ENCODE measurements at places on chromosomes 2 and 18.

DNA sequence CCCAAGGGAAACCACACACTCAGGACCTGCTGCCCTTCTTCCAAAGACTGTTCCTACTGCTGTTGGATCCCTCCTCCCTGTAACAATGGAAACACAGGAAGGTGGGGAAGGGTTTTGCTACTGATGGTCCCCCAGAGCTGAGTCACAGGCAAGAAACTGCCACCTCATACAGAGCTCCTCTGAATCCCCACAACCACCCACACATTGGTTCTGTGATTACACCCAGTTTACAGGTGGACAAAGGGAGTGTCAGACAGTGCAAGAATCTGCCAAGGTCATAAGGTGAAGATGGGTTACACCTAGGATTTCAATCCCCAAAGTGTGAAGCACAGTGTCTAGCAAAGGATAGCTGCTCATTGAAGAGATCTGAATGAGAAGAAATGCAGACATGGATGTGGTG is 141.7 kb upstream of the LMAN1 start:
- no peak for DNase-seq

DNA sequence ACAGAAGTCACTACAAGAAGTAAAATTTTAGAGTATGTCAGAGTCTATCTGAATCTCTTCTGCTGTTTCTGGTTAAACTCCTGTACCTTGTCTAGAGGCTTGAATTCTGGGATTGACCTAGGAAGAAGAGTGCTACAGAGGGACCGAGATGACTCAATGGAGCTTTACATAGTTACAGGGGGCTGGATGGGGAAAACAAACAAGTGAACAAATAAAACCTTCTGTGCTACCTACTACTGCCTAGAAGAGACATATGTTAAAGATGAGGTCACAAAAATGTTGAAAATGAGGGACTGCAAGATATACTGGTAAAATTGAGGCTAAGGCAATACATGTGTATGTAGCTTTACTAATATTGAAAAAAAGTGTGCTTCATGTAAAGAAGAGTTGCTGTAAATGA is 265.4 kb upstream of the TFPI start:
- DNase-seq = no peak

DNA sequence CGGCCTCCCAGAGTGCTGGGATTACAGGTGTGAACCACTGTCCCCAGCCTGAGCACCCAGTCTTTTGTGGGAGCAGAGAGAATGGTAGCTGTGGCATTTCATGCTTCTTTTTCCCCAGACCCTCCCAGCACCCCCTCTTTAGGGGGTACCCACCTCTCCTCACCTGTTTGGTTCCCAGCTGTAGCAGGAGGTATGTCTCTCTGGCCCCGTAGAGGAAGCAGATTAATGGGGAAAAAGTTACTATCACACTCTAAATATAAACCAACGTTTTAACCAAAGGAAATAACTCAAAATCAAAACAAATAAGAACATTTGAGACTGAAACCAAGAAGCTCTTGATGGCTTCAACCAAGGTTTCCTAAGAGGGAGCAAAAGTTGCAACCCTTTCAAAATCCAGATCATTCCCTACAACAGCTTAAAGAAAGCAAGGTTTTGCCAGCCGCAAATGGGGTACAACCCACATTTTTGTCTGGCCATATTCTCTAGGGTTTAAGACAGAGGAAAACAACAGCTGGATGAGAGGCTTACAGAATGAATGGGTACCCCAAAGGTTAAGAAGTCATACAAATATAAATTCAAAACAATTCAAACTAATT is 8.0 kb downstream of the RNF125 start:
- no peak for DNase-seq

DNA sequence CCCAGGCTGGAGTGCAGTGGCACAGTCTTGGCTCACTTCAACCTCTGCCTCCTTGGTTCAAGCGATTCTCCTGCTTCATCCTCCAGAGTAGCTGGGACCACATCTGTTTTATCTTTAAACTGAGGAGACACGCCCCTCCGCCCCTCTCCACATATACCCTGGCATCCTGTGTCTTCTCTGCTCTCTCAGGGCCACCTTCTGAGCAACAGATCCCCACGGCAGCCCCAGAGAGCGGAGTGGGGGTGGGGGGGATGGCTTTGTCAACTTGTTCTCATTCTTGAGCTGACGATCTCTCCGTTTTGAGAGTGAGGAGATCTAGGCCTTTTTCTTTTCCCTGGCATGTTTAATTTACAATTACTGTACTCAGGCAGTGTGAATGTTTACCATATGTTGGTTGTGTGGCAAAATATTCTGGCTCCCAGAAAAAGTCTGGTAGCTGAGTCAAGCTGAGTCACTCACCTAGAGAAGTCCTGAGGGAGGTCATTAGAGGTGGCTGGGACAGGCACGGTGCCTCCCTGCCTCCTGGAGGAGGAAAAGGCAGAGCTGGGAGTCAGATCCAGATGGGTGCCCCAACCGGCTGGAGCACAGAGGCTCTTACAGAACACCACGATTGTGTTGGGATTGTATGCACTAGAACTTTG is 19.5 kb upstream of the ID2 start:
- no peak for DNase-seq

- DNase-seq = no peak
Measured at GRCh38 chr2:237280229-237280628, 133.7 kb downstream of the COL6A3 start.

DNA sequence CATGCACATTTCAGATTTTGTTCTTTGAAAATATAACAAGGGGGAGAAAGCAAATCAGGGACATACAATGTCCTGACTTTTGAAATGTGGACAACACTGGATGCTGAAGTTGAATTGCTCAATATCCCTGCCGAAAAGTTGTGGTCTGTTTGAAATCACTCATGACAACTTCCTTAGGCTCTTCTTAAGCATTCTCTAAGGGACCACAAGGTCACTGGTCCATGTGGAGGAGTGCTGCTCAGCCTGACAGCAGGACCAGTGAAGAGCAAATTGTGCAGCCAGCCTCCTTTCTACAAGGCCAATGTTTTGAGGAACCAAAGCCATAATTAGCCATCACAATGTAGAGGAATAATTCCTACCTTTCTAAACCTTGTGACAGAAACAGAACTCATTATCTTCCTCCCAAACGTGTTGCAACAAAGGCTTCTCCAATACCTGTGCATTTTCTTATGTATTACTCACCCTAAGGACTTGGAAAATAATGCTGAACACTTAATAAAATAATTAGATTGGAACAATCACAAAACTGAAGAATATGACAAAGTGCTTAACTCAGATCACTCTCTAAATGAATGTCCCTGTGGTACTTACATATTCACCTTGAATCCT is 1477.6 kb upstream of the NXPH2 start:
- DNase-seq = no peak

GRCh38 chr2:71558300-71559051 is 105.1 kb downstream of the DYSF start:
- no peak for DNase-seq

DNA sequence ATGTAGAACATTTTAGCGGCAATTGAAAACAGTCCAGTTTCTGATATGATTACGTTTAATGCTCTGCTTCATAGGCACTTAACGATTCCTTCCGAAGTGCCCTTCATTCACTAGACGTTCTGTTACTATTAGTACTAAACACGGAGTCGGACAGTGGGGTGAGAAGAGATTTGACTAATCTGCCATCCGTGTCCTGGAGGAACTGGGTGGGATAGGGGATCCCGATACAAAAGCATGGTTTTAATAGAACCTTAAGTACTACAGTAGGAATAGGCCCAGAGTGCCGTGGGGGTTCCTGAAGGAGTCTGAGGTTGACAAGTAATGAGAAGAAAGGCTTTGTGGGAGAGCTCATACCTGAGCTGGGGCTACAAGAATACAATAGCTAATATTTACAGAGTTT is 631 bp downstream of the MORN2 start:
- DNase-seq = no peak

DNA sequence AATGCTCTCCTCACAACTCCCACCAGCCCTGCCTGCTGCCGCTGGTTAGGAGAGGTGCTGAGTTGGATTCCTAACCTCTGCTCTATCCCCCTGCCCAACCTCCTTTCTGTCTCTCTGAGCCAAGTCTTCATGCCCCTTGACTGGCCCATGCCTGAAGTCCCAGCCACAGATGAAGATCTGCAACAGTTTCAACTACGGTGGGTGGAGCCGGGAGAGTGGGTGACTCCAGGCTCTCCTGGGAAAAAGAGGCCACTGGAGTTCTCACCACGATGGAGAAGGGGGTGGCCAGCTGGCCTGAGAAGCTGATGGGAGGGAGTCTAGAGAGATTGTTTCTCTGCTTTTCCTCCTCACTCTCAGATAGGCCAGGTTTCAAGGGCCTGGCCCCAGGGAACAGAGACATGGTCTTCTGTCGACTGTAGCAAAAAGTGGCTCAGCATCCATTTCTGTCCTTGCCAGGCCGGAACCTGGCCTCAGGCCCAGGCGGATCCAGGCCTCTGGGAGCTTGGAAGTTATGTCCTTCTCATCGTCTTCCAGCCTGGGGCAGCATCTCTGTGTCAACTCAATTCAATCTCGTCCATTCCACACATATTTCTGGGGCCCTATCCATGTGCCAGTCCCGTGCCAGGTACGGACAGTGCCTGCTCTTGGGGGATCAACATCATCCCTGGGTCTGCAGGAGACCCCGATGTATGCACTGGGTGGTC is 75.3 kb downstream of the INHBB start:
- DNase-seq = no peak

GRCh38 chr2:230798769-230799399 is 65.9 kb upstream of the ITM2C start:
- no peak for DNase-seq

- DNase-seq = no peak
Measured at GRCh38 chr18:24546307-24546706, 85.9 kb downstream of the HRH4 start.

DNA sequence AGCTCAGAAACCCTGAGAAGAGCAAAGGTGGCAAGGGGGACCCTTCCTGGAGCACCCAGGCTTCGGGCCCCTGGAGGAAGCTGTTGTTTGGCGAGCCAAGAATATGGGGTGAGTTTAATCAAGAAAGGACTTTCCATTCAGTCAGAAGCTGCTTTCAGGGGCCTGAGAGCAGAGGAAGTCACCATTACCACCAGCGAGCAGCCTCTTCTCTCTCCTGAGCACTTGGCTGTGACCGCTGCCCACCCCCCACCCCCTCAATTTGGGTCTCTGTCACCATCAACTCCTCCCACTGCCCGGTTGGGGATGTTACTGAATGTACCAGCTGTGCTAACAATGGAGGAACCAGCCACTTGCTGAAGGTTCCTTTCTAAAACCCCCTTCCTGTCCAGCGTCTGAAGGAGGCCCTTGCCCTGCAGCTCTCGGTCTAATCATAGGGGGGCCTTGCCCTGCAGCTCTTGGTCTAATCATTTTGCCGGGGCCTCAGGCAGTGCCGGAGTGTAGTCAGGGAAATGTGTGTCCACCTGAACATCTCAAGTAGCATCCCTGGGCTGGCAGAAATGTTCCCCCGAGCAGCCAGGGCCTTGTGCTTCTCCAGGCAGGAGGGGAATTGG is 943 bp downstream of the INPP5D start:
- DNase-seq = no peak

- DNase-seq = no peak
Measured at GRCh38 chr2:207504513-207505170, 25.1 kb upstream of the CREB1 start.

- DNase-seq = no peak
Measured at GRCh38 chr2:182733572-182733971, 17.5 kb downstream of the DNAJC10 start.

- no peak for DNase-seq
Measured at GRCh38 chr2:152134488-152135280, 35.8 kb upstream of the CACNB4 start.

DNA sequence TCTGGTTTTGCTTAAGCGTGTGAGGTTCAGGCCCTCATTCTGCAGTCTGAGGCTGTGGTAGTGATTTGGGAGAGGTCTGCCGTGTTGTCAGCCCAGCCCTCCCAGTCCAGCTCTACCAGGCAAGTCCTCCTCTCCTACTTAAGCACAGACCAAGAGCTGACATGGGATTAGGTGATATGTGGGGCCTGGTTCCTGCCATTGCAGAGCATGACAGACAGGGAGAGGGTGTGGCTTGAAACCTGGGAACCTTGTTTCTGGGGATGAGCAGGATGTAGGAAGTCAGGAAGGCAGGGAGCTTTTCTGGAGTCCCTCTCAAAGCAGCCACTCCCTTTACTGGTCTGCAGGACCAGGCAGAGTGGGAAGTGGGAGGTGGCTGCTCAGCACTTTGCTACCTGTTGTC is 38.6 kb downstream of the PTPRM start:
- DNase-seq = no peak

GRCh38 chr2:8676921-8677645 is 4.8 kb upstream of the ID2 start:
- no peak for DNase-seq

DNA sequence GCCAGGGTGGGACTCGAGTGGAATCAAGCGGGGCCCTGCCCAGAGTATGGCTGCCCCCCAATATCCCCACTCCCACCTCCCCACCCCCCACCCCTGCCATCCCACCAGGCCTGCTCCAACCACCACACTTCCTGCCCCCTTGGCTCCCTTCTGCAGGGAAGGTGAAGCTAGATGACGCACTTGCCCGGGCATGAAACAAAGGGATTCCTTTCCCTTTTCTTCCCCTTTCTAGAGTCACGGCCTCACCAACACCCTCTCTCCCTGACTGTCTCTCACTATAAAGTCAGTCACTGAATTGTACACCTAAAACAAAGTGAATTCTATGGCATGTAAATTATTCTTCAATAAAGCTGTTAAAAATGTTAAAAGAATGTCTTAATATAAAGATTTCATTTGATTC is 16.0 kb downstream of the ZBTB7C start:
- no peak for DNase-seq

- no peak for DNase-seq
Measured at GRCh38 chr18:41936471-41937134, 18.4 kb upstream of the PIK3C3 start.

DNA sequence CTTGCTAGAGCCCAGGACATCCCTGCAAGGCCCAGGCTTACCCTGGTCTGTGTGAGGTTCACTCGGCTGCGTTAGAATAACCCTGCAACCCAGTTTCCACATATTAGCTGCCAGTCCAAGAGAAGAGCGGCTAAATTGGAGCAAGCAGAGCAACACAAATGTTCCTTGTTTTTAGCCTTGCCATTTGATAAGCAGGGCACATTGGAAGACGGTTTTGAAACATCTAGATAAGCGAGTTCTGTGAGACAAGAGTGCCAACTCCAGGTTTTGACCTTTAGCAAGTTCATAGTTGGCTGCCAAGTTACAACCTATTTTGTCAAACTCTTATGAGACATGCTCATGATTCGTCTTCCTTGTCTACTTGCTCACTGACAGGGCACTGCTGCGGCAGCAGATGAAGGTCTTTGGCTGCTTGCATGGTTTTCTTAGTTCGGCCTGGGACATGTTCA is 23.5 kb downstream of the DPP4 start:
- DNase-seq = no peak

GRCh38 chr18:54330768-54331548 is 26.7 kb downstream of the STARD6 start:
- DNase-seq = no peak

GRCh38 chr18:9417073-9417851 is 58.1 kb upstream of the RALBP1 start:
- DNase-seq = no peak

Measured in stimulated activated CD4-positive, alpha-beta T cell treated with anti-CD3 and anti-CD28 coated beads, Interleukin-1b, Interleukin-23, amount 100 ng/mL, for 24 hours (primary cell).